ENCODE measurements at places on chromosomes 7 and 10. TPM values are rescaled to one million over a fixed set of nuclear protein-coding genes. Genes with fewer than 3 reads are reported as not detected.

DNA sequence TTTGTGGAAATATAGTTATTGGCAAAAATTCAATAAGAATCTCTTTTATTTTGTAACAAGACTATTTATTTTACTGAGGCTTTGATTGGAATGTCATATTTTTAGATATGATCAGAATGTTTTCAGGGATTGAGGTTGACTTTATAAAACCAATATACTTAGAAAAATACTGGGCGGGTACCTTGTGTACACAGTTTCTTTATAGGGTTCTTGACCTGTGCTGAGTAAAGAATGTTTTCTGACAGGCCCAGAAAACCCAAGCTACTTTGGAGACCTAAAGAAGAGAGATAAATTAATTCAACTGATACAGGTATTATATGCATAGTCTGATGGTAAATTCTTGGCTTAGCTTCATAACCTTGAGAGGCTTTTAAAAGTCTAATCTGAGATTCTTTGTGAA lies 23.9 kb upstream of the SPAM1 start:
- no peak for DNase-seq

Gene NUTM2E
- total RNA-seq = not detected

- no peak for DNase-seq
These were observed 338.9 kb upstream of the MBL2 start for GRCh38 chr10:53111529-53111928.

Gene TPK1
- total RNA-seq = 1.2 TPM

DNA sequence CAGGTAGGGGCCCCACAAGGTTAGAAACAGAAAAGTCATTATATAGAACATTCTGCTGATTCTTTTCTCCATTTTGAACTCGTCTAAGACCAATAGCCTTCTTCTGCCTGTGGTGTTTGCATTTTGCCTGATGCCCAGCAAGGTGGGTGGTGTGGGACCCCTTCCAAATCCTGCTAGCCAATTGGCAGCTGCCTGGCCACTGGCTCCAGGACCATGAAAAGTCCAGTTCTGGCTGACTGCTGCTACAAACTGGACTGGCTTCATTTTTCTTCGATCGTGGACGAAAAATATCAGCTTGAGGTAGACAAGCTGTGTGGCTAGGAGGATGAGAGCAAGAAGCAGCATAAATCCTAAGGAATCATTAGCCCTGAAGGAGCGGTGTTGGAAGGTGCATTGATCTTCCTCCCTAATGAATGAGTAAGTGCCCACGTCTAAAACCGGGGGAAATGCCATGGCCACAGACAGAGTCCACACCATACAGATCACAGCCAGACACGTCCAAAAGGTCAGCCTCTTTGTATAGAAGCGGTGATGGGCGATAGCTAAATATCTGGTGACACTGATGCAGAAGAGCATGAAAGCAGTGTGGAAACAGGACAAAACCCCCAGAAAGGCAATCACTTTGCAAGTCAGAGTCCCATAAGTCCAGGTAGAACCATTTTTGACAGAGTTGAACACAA lies 2.7 kb downstream of the GPR85 start:
- no peak for DNase-seq

Gene PTPRE
- 6.2 TPM for total RNA-seq

Gene DDX56
- total RNA-seq = 106 TPM

GRCh38 chr10:107847620-107848019 lies 683.1 kb upstream of the SORCS1 start:
- no peak for DNase-seq
